Neural progenitor cell (in vitro differentiated cells): ENCODE measurements at places on chromosomes 12 and 14. TPM values are rescaled to one million over a fixed set of nuclear protein-coding genes. Genes with fewer than 3 reads are reported as not detected.

- H3K36me3 ChIP-seq: no peaks in the 10 kb centered on the region
- DNase-seq: peak; percentile 60
- H3K27me3 ChIP-seq: no peaks in the 10 kb centered on the region
- peak overlapping the region; percentile 22 for H3K27ac ChIP-seq
These were observed 635 bp downstream of the LTA4H start for GRCh38 chr12:96034621-96035282.

- H3K27ac ChIP-seq: no peak overlapping the region
- DNase-seq: no peak
- H3K36me3 ChIP-seq: no peaks in the 10 kb centered on the region
- H3K4me3 ChIP-seq: no peak overlapping the region
- H3K27me3 ChIP-seq: no peaks in the 10 kb centered on the region
These were observed 62.9 kb upstream of the PTPRQ start for GRCh38 chr12:80381121-80381520.

- H3K36me3 ChIP-seq: no peaks in the 10 kb centered on the region
- H3K27ac ChIP-seq: no peak overlapping the region
- DNase-seq: no peak
- no peak overlapping the region for H3K4me3 ChIP-seq
These were observed 847.4 kb downstream of the NRXN3 start for GRCh38 chr14:79017561-79017960.

Gene GDF3
- not detected in 2 replicates for total RNA-seq

DNA sequence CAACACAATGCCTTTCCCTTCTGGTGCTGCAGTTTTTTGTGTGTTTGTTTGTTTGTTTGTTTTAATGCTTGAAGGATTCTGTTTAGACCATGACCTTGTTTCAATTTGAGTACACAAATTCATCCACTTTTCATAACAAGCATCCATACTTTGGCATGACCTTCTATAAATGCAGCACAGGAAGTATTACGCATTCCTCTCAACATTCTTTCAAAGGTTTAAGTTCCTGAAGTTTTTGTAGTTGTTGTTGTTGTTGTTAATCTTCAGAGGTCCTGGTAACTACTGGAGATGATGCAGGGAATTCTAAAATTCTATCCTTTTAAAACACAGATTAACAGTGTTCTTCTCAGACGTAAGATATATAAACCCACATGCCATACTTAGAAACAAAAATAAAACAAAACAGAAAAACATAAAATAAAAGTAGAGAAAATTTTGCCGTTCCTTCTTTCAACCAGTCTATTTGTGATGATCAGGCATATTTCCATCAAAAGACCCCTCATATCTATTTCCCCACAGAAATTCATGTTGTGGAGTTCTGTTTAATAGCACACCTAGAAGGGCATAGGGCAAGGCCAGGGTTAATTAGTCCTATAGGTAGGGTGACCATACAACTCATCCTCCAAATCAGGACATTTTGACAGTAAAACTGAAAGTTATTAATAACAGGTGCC is 529.9 kb downstream of the NOVA1 start:
- no peak overlapping the region for H3K4me3 ChIP-seq
- no peaks in the 10 kb centered on the region for H3K27me3 ChIP-seq
- no peak overlapping the region for H3K27ac ChIP-seq

GRCh38 chr14:75980856-75981255 is 939 bp downstream of the TGFB3 start:
- peaks cover 6% of the 10 kb centered on the region for H3K4me1 ChIP-seq
- no peak overlapping the region for H3K4me3 ChIP-seq
- DNase-seq: no peak
- no peaks in the 10 kb centered on the region for H3K36me3 ChIP-seq

DNA sequence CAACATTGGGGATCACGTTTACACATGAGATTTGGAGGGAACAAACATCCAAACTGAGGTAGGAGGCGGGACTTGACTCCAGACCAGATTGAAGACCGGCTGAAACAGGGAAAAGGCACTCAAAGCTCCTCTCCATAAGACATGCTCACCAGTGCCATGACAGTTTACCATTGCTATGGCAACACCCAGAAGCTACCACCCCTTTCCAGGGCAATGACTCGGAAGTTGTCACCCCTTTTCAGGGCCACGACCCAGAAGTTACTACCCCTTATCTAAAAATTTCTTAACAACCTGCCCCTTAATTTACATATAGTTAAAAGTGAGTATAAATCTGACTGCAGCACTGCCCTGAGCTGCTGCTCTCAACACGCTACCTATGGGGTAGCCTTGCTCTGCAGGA is 34.1 kb downstream of the TMEM233 start:
- no peaks in the 10 kb centered on the region for H3K4me1 ChIP-seq
- H3K36me3 ChIP-seq: no peaks in the 10 kb centered on the region
- no peak overlapping the region for H3K27ac ChIP-seq
- peaks cover 6% of the 10 kb centered on the region for H3K27me3 ChIP-seq
- DNase-seq: no peak
- no peak overlapping the region for H3K4me3 ChIP-seq

Gene TEX52
- not detected in 2 replicates for total RNA-seq

DNA sequence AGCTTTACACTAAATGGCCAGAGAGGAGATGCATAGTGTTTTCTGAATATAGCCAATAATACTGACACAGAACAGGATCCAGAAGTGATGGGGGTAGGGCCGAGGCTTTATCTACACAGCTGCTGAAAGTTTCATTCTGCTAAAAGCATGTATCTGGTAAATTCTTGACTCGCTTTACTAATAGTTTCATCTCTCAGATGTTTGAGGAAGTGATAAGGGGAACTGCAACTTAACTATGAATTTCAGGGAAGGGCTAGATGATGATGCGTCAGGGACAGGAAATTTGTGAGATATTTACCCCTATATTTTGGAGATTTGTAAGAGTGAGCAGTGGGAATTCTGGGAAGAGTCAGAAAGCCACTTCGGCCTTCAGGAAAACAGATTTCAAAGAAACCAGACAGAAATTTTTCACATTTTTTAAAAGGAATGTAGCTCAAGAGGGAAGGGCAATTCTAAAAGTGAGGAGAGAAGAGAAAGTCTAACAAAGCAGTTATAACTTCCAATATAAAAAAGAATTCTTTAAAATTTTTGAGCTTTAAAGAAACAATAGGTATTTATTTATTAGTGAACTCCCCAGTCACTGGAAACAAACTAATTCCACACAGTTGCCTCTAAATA is 243.1 kb downstream of the BCAT1 start:
- H3K4me3 ChIP-seq: no peak overlapping the region
- H3K27me3 ChIP-seq: no peaks in the 10 kb centered on the region
- no peak overlapping the region for H3K27ac ChIP-seq
- DNase-seq: no peak
- peaks cover 1% of the 10 kb centered on the region for H3K36me3 ChIP-seq
